AG10803 (cell line): ENCODE measurements at places on chromosomes 7 and 10.
A peak's percentile ranks its signal among the peaks of the same experiment; 100 is the strongest.

DNA sequence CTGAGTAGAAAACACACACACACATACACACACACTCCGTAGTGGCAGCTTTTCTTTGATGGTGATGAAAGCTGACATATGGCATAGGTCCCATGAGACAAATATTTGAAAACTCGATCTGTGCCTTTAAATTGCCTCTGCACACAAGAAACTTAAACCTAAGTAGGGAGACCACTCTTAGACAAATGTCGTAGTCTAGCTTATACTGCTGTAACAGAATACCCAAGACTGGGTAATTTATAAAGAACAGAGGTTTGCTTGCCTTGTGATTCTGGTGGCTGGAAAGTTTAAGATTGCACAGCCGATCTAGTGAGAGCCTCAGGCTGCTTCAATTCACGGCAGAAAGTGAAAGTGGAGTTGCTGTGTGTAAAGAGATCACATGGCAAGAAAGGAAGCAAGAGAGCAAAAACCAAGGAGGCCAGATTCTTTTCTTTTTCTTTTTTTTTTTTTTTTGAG lies 489.4 kb upstream of the SORCS1 start:
- peak; percentile 64 for DNase-seq

DNA sequence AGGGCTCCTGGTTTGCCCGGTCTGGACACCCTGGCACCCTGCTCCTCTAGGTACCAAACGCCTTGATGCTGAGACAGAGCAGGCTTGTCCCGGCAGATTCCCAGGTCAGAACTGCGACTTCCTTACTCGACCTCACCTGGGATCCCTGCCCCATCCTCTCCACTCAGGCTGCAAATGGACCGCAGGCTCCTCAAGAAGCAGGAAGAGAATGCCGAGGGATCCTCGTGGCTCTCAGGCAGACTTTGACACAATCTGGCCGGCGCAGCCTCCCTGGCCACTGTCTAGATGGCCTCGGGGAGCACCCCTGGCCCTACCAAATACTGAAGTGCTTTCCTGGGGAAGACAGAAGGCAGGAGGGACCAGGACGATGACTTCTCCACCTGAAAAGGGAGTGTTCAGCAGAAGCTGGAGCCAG lies 421 bp upstream of the NODAL start:
- DNase-seq: no peak

DNA sequence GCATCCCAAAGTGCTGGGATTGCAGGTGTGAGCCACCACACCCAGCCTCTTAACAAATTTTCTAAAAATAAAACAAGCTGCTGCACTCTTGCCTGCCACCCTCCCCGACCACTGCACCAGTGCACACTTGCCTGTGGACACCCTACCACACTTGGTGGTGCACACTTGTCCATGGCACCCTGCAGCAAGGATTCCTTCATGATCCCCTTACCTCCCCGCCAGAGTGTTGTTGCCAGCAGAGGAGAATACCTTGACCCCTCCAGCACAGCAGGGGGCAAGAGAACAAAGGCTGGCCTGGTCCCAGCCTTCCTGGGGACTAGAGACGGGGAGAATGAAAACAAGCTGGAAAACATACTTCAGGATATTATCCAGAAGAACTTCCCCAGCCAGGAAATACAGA lies 65.9 kb upstream of the KCND2 start:
- no peak for DNase-seq

DNA sequence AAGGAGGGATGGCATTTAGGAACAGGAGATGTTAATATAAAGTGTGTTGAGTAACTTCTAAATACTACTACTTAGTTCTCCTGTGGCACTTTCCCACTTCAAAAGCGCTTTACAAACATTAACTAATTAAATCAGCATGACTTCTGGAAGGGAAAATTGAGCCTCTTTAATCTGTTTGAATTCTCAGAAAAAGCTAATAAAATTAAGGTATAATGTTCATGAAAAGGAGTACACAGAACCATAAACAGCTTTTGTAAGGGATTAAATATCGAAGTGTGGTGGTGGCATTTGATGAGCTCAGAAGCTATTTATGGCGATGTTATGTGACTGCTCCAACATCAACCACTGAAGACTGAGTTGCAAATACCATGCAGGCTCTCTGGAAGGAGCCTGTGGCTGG lies 10.2 kb upstream of the VAX1 start:
- no peak for DNase-seq

- DNase-seq: no peak
Measured at GRCh38 chr7:142279601-142280000, 21.7 kb upstream of the PRSS58 start.

GRCh38 chr7:25216837-25217236 lies 11.4 kb downstream of the NPVF start:
- peak; percentile 38 for DNase-seq

DNA sequence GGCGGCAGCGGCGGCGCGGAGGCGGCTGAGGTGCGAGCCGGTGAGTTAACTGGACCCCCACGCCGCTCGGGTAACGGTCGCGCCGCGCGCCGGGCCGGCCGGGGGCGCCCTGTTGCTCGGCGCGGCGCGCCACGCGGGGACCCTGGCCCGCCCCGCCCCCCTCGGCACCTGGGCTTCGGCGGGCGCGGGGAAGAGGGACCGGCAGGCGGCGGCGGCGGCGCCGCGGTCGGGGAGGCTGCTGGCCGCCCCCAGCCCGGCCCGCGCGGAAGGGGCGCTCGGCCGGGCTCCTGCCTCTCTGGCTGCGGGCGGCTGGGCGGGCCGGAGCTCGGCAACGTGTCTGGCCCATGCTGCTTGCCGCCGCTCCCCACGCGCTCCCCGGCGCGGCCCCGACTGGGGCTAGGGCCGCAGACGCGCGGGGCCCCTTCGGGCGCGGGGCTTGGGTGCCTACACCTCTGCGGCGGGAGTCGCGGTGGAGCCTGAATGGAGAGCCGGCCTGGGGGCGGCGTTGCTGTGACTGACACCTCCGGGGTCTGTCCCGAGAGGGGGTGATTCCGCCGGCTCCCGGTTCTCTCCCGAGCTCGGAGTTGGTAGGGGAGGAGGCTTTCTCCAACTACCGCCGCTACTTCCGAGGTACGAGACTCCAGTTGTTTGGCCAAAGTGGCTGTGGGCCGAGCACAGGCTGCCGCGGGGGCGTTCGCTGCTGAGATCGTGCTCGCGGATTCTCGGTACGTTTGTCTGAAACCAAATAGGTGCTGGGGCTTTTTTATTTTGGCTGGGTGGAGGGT lies 494 bp downstream of the PALS2 start:
- DNase-seq: peak; percentile 48

DNA sequence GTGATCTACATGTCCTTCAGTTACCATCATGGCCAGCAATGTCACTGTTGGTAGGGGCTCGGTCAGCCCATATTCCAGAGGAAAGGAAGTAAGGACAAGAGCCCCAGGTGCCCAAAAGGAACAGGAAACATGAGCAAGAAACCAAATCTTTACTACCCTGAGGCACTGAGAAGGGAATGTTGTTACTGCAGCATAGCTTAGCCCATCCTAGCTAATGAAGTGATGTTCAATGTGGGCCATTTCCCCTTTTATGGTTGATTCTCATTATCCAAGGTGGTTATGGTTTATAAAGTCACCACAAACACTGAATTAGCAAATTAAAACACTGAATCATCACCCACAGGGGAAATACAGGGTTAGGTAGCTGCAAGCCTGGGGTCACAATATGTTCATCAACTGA lies 88.4 kb upstream of the C10orf90 start:
- no peak for DNase-seq

DNA sequence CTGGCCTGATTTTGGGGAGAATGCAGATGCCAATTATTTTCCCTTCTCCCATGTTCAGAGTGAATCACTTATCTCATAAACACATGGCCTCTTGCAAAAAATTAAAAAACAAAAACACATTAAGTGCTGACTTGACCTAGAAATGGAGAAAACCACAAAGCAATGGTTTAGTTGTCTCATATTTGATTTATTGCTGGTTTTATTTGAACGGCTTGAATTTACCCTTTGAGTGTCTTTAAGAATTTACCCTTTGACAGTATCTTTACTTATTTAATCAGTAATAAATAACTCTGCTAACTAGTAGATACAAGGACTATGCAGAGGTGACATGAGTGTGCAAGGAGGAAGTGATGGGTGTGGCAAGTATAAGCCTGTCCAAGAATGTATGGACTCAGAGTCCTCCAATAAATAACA lies 68.1 kb upstream of the GSDME start:
- DNase-seq: peak; percentile 61

- no peak for DNase-seq
Measured at GRCh38 chr7:17746020-17746530, 194.2 kb downstream of the SNX13 start.

- DNase-seq: no peak
Measured at GRCh38 chr10:11830836-11831519, 7.8 kb downstream of the PROSER2 start.

DNA sequence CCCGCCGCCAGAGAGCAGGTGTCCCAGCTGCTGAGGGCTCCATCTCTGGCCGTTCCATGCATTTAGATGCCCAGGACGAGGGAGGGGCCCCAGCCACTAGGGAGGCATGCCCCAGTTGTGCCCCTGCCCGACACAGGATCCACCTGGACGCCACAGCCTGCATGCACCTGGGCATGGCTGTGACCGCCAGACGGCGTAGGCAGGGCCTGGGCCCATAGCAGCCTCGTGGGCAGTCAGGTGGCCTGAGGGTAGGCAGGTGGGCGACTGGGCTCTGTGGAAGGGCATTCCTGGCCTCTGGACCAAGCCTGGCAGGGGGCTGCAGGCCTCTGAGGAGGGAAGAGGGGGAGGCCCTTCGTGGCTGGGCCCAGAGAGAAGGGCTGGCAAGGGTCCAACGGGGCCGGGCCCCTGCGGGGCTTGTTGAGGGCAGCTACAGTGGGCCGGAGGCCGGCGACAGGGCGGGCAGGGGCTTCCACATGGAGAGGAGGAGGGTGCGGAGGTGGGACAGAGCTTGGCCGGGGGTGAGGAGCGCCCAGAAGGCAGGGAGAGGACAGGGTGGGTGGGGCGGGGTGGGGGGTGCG lies 76.0 kb upstream of the NKX6-2 start:
- no peak for DNase-seq

GRCh38 chr10:3749600-3749999 lies 35.4 kb downstream of the KLF6 start:
- DNase-seq: peak; percentile 94

DNA sequence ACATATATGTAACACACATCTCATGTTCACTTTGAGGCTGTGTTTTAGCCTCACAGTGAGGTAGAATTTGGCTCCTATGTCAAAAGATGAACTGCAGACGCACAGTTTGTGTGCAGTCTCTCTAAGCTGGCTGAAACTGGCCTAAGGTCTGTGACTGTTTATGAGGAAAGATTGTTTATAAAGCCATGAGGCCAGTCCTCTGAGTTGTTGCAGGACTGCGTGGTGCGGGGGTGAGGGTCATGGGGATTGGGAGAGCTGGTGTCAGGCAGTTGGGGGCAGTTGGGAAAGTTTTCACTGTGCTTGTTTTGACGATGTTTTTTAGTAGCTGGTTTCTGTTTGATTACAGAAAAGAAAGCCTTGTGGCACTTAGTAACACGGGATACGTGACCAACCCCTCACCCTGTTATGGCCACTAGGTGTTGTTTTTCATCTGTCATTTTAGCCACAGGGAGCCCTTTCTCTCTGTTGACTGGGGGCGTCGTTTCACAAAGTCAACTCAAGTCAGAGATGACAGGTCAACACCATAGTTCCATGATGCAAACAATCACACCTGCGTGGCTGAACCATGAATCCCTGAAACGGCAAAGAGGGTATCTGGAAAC lies 310.9 kb downstream of the CCDC3 start:
- DNase-seq: no peak

GRCh38 chr7:141864765-141865447 lies 23.6 kb upstream of the PRSS37 start:
- no peak for DNase-seq

- DNase-seq: no peak
Measured at GRCh38 chr7:149191851-149192250, 3.5 kb upstream of the ZNF282 start.

- no peak for DNase-seq
Measured at GRCh38 chr10:107476408-107476807, 311.9 kb upstream of the SORCS1 start.

GRCh38 chr10:131816157-131816775 lies 84.5 kb upstream of the PPP2R2D start:
- DNase-seq: no peak

GRCh38 chr10:54133203-54133602 lies 667.8 kb downstream of the PCDH15 start:
- no peak for DNase-seq

DNA sequence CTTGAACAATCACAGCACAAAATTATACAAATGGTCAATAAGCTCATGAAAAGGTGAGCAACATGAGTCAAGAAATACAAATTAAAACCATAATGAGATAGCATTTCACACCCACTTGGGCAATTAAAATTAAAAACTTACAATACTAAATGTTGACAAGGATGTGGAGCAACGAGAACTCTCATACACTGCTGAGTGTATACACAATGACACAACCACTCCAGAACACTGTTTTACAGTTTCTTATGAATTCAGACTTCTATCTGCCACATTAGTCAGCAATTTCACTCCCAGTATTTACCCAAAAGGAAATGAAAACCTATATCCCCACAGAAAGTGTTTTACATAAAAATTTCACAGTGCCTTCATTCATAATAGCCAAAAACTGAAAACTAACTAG lies 31.1 kb downstream of the GDI2 start:
- DNase-seq: no peak

- DNase-seq: peak; percentile 28
Measured at GRCh38 chr10:69972981-69973397, 79.7 kb upstream of the MACROH2A2 start.

GRCh38 chr7:1025743-1026581 lies 18.4 kb upstream of the GPR146 start:
- no peak for DNase-seq

DNA sequence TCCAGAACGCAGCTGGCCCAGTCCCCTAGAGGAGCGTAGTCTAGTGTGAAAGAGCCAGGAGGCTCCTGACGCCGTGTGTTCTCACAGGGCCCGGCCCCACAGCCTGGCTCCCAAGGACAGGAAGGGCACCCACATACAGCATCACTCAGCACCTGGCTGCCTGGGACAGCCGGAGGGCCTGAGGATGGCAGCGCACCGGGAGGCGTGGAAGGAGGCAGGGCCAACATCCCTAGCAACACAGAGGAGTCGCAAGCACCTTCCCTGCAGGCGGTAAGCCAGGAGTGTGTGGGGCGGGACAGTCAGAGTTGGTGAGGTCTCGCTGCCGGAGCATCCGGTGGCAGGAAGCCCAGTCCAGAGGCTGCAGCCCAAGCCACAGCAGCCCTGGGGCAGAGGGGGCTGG lies 125.8 kb downstream of the MAD1L1 start:
- DNase-seq: peak; percentile 28

GRCh38 chr10:93378997-93379730 lies 103.0 kb downstream of the MYOF start:
- DNase-seq: no peak

DNA sequence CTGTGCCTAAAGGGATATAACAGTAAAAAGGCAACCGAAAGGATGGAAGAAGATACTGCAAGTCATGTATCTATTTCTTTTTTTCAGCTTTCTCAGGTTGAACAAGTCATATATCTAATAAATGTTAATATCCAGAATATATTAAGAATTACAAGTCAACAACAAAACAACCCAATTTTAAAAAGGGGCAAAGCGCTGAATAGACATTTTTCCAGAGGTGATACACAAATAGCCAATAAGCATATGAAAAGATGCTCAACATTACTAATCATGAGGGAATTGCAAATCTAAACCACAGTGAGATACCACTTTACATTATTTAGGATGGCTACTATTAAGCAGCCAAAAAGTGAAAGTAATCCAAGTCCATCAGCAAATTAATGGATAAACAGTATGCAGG lies 23.0 kb downstream of the DBF4 start:
- DNase-seq: no peak

- DNase-seq: no peak
Measured at GRCh38 chr10:52558090-52558489, 214.5 kb downstream of the MBL2 start.
